Brain microvascular endothelial cell (primary cell): ENCODE measurements at places on chromosomes 6 and 20.

GRCh38 chr20:4585104-4585753, 136.5 kb upstream of the PRND start:
- DNase-seq, result peak; percentile 79

DNA sequence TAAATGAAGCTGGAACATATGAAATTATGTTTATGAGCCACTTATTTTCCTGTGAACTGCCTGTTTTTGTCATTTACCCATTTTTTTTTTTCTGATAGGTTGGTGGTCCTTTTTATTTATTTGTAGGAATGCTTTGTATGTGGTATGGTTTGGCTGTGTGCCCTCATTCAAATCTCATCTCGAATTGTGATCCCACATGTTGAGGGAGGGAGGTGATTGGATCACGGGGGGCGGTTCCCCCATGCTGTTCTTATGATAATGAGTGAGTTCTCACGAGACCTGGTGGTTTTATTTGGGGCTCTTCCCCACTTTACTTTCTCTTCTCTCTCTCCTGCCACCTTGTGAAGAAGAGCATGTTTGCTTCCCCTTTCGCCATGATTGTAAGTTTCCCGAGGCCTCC, 77.3 kb downstream of the CDH26 start:
- no peak for DNase-seq

DNA sequence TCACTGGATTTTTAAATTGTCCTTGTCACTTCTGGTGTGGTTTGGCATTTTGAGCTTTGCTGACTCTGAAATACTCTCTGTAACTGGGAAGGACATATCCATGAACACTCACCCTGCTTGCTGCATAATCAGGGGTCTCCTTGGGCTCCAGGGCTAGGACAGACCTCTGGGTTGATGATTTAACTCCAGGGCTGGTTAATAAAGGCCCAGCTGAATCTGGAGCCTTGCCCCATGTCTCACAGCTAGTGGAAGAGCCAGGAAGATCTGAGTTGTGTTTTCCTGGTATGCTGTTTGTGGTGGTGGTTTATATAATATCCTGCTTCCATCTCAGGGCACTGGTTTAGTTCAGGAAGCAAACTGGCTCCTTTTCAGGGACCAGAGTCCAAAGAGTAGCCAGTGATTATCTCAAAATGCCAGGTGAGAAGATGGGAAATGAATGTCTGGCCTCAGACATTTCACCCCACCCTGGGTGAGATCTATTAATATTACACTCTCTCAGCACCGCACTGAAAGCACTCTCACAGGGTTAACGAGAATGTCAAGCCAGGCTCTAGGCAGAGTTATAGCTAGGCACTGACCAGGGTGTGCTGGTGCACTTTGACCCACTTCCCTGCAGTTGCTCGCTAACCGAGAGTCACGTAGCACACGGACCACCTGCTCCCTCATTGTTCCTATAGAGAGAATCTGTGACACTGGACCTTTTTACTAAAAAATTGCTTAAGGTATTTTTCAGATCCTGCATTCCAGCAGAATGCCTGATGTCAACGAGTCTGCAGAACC, 90.1 kb upstream of the SLC22A16 start:
- DNase-seq, result no peak

DNA sequence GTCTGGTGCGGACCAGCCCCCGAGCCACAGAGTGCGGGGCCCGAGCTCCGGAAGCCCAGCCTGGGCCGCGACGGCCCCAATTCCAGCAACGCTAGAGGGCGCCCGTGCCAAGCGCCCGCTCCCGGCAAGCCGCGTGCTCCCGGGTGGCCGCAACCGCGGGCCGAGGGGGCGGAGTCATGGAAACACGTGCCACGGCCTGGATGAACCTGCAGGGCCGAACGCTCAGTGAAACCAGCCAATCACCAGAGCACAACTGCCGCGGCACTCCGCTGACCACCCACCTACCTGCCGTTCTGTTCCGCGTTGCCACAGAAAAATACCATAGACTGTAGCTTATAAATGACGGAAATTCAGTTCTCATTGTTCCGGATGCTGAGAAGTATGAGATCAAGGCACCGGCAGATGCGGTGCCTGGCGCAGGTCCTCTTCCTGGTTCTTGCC, 85.7 kb upstream of the FOXC1 start:
- peak; percentile 32 for DNase-seq

DNA sequence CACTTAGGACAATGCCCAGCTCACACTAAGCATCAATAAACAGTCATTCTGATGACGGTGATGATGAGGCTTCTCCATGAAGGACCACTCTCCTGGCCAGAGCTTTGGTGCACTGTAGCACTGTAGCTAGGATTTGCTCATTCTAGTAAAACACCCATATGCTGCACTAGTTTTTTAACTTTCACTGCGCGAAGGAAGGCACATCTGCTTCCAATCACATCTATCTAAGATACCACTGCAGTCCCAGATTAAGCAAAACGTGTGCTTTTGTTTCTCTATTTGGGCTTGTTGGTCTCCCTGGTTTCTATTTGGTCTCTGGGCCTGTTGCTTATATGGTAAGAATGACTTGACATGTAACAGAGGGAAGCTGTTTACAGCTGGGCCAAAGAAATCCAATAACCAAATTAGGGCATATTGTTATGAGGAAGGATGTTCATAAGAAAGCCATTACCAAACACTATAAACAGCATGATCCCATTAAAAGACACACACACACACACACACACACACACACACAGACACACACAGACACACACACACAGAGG, 62.4 kb downstream of the FAM229B start:
- DNase-seq, result no peak

GRCh38 chr6:127030836-127031235, 87.6 kb upstream of the RSPO3 start:
- no peak for DNase-seq
